ENCODE measurements at places on chromosomes 11 and 22.

GRCh38 chr11:126542334-126543015 lies 187.0 kb downstream of the ST3GAL4 start:
- no peak for DNase-seq

DNA sequence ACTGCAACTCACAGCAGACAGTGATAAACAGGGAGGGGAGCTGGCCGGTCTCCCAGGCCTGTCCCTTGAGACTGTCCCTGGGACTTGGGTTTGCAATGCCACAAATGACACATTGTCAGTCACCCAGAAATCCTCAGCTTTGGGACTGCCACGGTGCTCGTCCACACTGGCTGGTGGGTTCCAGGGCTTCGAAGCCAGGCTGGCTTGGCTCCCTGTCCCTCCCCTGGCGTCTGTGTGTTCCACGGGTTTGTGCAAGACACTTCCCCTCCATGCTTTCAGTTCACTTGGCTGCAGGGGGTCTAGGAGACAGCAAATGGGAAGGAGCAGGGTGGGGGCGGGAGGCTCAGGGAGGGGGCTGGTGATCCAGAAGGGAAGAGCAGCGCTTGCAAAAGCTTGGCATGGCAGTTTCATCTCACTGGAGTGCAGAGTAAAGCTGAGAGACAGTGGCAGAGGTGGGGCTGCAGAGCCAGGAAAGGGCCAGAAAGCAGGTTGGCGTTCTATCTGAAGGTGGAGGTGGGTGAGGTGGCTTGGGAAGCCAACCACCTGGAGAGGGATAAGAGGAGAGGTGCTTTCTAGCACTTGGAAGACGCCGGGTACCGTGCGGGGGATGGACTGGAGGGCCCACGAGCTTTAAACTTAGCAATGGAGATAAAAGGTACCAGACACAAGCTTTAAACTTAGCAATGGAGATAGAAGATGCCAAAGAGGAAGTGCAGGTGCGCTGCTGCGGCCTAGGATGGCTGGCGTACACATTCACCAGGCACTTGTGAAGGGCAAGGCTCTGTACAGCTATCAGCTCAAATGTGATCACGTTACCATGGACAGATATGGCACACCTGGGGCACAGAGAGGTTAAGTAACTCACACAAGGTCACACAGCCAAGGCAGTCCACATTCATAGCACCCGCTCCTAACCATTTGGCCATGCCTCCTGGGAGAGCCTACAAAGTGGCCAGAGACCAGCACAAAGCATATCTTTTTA lies 86.4 kb upstream of the SHISAL1 start:
- no peak for DNase-seq

GRCh38 chr11:43545610-43546009 lies 134.9 kb upstream of the HSD17B12 start:
- DNase-seq: no peak

DNA sequence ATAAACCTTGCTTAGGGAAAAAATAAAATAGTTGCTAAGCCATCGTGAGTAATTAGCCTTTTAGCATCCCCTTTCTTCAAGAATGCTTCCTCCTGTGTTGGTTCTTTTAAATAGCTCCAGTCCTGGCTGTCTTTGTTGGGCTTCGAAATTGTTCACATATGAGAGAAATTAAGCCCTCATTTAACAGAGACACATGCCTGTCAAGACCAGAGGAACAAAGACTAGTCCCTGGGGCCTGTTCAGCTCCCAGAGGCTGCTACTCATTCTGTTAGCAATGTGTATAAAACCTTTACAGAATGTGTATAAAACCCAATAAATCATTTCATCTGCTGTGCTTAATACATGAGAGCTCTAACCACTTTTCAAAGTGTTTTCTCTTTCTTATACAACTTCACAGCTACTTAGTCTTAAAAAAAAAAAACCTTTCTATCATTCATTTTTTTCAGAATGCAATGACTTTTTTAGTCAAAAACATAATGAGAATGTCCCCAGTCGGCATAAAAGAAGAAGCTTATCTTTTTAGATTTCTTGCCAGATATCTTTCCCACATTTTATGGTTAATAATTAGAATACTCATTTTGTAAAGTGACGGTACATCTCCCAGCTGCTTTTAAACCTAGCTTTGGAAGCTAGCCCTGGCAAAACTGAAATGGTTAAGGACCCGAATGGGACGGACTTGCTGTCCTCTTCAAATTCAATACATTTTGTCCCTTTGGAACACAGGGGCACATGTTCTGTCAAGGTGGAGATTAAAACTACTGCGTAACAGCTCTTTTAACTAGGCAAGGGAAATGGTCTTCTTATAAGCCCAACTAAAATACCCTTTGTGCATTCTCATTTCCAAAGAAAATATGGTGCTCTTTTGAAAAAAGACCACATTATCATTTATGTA lies 186.1 kb downstream of the SOX6 start:
- no peak for DNase-seq

GRCh38 chr11:43944761-43945311 lies 2.4 kb downstream of the C11orf96 start:
- peak; percentile 25 for DNase-seq

DNA sequence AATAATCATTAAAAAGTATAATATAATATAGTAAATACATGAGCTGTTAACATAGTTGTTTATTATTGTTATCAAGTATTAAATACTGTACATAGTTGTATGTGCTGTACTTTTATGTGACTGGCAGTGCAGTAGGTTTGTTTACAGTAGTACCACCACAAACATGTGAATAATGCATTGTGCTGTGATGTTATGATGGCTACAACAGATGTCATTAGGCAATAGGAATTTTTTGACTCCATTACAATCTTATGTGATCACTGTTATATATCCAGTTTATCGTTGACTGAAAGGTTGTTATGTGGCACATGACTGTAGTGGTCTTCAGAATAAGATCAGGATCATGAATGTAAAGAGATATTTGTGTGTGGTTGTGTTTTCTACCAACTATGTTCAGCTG lies 577.8 kb downstream of the JRKL start:
- no peak for DNase-seq

DNA sequence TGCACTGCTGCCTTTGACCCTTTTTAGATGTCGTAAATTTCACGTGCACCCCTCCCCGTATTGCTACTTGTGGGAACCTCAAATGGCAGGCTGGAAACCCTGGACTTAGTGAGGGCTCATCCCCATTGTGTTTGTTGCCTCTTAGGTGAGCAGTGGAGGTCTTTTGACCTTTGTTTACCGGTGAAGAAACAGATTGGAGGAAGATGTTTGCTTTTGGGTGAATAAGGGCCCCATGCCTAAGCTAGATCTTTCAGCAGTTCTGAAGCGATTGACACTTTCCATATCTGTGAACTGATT lies 782 bp downstream of the SMARCB1 start:
- DNase-seq: no peak

- no peak for DNase-seq
Measured at GRCh38 chr11:93512073-93512475, 31.1 kb downstream of the SMCO4 start.

DNA sequence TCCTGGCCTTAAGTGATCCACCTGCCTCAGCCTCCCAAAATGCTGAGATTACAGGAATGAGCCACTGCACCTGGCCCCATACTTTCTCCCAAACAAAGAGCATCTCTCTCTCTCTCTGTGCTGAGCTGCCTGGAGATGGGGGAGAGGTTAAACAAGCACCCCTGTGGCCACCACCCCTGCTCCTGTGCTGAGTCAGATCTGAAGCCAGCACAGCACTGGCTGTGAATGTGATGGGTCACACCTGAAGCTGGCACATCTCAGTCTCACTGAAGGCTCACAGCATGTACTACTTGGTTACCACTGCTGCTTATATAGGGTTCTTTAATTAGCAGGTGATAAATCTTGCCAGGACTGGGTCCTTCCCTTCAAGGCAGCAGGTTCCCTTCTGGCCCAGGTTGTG lies 10.8 kb upstream of the WEE1 start:
- DNase-seq: no peak

DNA sequence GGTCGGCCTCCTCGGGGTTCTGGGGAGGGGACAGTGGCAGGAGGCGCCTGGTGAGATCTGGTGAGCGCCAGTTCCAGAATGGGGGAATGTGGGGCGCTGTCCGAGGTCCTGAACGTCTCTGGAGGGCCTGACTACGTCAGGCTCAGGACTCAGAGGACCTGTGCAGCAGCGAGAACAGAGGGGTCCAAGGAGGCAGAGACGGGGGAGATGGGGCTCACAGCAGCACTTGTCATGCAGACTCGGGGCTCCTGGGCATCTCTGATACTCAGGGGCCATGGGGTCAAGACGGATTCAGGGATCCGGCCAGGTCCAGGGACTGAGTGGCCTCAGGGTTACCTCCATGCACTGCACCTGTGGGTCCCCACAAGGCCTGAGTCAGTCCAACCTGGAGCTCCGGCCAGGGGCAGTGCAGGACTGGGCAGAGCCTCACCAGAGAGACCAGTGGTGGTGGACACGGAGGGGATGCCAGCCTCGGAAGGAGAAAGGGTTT lies 92.2 kb downstream of the BRD1 start:
- DNase-seq: no peak

DNA sequence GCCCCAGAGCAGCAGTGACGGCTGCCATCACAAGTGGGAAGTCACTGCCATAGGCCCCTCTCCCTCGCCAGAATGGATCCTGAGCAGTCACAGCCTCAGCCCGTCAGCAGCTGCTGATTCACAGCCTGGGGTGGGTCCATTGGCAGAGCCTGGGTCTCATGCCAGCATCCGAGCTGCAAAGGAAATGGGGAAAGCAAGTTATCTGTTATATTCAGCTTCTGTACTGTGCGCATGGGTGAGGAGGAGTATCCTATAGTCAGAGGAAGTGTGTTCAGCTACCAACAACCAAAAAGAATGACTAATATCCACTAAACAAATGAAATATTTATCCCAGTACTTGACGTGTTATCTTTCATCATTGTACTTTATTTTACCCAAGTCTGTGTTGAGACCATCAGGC lies 119.7 kb downstream of the RCN1 start:
- DNase-seq: no peak

- no peak for DNase-seq
Measured at GRCh38 chr11:112581747-112582146, 321.1 kb upstream of the PLET1 start.

- DNase-seq: no peak
Measured at GRCh38 chr11:64298966-64299846, 952 bp upstream of the CATSPERZ start.

- DNase-seq: no peak
Measured at GRCh38 chr11:8095806-8096522, 15.0 kb downstream of the TUB start.

DNA sequence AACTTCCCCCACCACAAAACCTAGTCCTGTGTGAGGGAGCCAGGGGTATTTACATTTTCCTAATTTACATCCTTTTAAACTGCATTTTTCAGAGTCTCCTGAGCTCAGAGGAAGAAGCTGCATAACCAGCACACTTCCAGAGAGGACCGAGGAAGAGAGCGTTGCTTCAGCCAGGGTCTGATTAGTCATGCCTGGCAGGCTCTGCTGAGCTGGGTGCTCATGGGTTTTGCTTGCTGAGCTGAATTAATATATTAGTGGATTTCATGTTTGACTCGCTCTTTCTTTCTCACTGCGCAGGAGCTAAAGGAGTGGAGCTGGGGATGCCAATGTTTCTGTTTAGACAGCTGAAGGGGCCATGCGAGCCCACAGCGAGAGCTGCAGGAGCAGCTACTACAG lies 539.3 kb upstream of the B3GAT1 start:
- DNase-seq: no peak

DNA sequence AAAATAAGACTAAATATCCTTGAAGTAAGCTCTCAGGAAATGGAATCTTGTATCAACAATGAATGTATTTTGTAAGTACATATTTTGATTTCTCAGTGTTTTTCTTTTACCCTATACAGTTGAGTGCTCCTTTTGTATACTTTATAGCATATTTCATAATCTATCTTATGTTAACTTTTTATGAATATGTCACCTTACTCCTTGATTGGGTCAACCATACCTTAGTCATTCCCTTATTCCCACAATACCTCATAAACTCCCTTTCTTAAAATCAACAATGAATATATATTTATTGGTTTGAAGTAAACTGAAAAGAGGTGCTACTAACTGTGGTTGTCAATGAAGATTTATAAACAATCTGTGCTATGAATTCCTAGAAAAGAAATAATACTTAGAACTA lies 686.2 kb downstream of the METTL15 start:
- DNase-seq: no peak

- no peak for DNase-seq
Measured at GRCh38 chr11:62983536-62984199, 1.1 kb downstream of the SLC22A6 start.

- DNase-seq: peak; percentile 61
Measured at GRCh38 chr11:62905927-62906531, 15.1 kb downstream of the CHRM1 start.

- DNase-seq: no peak
Measured at GRCh38 chr11:119052163-119052814, 4.7 kb downstream of the HYOU1 start.

GRCh38 chr11:10309163-10310093 lies 4.6 kb downstream of the ADM start:
- DNase-seq: peak; percentile 40

DNA sequence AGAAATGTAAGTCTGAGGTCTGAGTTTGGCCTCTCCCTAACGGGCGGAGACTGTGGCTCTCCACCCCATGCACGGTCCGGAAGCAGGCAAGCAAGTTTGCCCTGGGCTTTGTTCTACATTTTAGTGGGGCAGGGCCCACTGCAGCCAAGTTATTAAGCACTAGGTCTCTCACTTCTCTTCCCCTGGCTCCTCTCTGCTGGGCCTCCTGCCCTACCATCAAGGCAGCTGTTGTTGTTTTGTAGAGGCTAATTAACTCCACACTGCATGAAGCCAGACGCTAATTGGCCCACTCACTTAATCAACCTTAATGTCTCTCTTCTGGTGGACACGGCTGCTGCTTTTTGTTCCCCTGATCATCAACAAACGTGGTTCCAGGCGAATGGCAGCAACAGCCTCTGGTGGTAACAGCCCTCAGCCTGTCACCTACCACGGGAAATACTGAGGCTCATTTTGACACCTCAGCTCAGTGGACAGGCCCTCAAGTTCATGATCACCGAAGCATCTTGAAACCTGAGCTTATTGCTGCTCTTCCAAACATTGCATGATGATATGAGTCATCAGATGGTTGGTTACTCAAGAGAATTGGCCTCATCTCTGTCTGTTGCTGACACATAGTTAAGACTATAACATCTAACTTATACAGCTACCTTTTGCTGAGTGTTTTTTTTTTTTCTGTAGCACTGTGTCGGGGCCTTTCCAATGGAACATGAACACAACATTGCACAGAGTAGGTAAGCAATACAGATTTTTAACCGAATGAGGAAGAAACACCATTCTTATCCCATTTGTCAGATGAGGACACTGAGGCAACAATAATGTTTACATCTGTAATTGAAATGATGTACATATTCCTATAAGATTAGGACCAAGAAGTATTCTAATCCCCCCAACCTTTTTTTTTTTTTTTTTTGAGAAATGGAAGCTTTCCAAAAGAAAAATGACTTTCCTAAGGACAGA lies 20.8 kb upstream of the LMO2 start:
- peak; percentile 88 for DNase-seq

Measured in NCI-H1105 treated with DMSO at 0.1 percent for 48 hours (cell line).